ENCODE measurements at places on chromosomes 12 and 14.

GRCh38 chr14:54686219-54686870 is 119.4 kb downstream of the SAMD4A start:
- DNase-seq = peak; percentile 42

GRCh38 chr12:116820064-116820656 is 61.1 kb downstream of the HRK start:
- no peak for DNase-seq

DNA sequence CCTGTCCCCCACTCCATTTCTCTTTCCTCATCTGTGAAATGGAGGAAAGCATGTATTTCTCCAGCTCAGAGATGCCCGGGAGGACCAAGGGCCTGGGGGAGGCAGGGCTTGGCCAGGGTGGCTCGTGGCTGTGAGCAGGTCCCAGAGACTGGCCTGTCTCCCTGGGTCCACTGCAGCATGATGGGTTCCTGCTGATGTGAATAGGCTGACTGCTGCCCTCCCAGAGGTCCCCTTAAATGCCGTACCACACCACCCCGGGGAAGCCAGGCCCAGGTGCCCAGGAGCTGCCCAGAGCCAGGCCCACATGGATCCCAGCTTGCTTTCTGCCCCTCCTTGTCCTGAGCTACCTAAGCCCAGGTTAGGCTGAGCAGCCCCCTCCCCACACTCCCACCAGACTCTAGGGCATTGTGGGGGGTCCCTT is 158.2 kb upstream of the C14orf180 start:
- no peak for DNase-seq

- DNase-seq = no peak
These were observed 5.7 kb upstream of the ZCCHC8 start for GRCh38 chr12:122506393-122506938.

- peak; percentile 70 for DNase-seq
These were observed 5.8 kb upstream of the PHLDA1 start for GRCh38 chr12:76037130-76038103.

GRCh38 chr12:24393071-24393470 is 443.6 kb upstream of the SOX5 start:
- no peak for DNase-seq

DNA sequence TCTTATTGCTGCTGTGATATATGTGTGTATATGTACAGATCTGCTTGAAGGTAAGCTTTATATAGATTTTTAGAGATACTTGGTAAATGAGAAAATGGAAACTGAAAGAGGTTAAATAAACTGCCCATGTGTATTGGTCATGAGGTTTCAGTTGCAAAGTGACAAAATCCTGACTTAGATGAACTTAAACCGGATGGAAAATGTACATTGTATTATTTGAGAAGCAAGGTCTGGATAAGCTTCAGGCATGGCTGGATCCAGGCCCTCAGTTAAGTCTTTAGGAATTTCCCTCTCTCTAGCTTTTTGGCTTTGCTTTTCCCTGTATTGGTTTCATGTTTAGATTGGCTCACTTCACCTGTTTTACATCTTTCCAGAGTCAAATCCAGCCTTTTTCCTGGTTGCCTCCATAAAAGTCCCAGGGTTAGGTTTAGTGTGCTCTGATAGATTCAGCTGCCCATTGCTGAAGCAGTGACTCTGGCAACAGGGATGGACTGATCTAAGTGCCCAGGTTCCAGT is 21.0 kb upstream of the MAP1LC3B2 start:
- DNase-seq = no peak

- DNase-seq = no peak
These were observed 89.9 kb downstream of the FLRT2 start for GRCh38 chr14:85619851-85620250.

DNA sequence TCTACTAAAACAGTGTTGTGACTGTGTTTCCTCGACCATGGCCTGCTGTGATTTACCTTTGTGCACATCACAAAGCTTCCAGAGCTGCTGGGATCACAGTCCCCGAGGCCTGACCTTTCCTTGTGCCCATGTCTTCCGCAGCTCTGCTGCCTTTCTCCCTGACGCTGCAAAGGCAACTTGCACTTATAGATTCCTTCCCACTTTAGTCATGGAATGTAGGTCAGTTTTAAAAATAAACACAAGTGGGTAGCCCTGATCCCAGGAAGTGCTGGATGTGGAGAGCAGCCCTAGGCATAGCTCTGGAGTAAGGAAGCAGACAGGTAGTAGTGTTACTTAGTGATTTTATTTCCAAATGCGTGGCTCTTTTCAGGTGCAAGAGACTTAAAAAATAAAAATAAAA is 825.7 kb downstream of the AACS start:
- no peak for DNase-seq

DNA sequence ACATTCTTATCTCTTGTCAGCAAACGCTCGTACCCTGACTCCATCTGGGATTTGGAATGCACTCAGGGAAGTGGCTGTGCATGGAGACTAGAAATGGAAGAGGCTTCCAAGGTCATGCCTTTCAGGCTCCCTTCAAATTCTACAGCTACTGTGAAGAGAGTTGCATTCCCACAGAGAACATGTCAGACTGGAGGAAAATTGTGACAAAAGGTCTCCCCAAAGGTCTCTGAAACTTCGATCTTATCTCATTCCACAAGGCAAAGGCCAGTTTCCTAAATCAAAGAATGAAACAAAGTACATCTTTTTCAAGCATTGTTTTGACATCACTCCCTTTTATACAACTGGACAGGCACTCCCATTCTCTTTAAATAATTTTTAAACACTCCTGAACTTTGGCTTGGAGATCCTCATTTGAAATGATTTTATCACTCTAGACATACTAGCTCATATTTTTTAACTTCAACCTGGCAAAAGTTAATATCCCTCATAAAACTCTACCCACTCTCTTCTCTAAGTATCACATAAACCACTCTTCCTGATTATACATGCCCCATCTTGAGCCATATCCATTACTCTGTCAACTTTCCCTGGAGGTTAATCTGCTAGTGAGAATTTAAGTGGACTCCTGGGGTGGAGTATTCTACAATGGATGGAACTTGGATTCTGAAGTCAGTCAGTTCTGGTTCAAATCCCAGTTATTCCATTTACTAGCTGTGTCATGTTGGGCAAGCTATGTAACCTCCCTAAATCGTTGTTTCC is 218.1 kb upstream of the HMGA2 start:
- no peak for DNase-seq

DNA sequence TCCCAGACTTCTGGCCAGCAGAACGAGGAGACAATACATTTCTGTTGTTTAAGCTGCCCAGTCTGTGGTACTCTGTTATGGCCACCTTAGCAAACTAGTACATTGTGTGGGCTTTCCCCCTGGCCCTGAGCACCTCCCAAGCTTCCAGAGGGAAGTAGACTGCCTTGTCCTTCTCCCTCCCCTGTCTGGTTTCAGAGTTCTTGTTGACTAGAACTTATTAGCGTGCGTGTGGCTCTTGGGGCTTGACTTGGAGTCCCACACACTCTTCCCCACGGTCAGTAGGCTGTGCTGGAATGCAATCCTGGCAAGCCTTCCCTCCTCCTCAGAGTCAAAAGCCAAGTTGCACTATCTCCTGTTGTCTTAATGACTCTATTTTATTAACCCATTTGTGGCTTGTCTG is 27.7 kb downstream of the FBLN5 start:
- no peak for DNase-seq

Data from HFF-Myc (cell line).